ENCODE measurements at places on chromosomes 4 and X.

GRCh38 chr4:86560447-86560846 lies 33.7 kb upstream of the PTPN13 start:
- no peak for DNase-seq

DNA sequence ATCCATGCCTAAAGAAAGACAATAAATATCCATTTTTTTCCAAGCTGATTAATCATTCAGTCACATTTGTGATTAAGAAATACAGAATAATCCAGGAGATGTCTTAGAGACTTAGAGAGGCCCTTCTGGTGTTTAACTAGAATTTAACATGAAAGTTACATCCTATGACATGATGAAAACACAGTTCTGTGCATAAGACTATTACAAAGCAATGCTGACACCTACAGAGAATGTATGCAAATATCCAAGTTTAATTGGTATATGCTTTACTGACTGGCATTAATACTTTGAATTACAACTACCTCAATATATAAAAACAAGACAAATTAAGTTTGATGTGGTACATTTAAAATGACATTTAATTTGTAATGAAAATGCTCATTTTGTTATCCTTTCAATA lies 17.8 kb upstream of the TLL1 start:
- no peak for DNase-seq

DNA sequence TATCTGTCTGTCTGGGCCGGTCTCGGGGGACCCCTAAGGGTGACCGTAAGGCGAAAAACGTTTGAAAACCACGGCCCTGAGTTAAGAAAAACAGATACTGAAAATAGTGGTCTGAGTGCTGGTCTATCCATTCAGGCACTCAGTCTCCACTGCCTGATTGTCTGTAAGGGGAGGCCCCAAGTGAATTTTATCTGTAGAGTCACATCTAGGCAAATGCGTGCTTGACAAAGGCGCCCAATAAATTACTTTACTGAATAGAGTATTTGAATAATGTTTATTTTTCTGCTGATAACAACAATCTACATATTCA lies 465 bp downstream of the HNRNPH2 start:
- DNase-seq, result no peak

DNA sequence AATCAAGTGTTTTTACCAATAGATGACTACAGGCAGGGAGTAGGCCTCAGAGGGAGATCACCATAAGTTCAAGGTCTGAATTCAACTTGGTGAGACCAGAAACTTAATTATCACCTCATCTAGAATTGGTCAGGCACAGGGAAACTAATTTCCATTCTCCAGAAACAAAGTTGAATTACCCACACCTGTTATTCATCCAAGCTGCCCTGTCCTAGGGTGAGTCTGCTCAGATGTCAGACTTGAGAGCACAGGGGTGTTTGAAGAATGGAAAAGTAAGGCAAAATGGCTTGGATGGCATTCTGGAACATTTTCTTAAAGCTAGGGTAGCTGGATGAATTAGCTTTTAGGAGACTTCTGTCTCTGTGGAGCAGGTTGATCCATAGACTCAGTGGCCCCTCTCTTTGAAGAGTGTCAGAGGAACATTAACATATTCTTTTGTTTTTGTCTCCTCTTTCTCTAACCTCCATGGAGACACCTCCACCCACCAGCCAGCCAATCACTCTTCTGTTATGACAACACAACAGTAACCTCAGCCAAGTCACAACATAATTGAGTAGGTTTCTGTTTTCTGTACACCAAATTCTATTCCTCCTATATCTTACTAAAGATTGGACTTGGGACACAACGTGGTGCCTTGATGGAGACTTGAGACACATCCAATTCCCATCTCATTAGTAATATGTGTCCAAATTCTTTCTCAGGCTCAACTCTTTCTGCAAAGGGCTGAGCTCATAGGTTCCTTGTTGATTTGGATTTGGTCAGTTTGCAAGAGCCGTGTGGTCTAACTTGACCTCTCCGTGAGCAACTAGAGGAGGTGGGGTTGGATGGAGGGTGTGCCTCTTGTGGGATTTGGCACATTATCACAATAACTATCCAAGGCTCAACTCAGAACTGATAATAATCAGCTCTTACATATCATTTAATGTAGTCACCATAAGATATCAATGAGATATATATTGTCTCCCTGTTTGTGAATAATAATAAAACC lies 45.1 kb downstream of the VSIG4 start:
- no peak for DNase-seq

DNA sequence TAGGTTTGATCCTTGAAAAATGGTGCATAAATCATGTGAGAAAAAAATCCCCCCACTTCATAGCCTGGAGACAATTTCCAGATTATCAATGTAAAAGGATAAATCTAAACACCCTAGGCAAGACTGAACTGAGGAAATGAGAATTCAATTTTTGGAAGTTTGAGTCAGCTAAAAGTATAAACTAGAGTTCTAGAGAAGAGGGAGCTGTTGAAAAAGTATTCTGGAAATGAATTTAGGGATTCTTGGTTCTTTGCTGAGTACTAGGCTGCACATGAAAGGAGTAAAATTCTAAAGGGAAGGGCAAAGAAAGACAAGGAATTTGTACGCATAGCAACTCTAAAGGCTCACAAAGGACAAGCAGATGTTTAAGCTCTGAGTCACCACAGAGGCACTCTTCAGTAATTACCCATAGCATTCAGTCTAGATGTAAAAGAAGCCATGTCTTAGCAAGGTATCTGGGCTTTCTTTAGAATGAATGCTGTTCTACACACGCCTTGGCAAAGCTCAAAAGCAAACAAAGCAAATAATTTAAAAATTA lies 896.5 kb downstream of the PDHA2 start:
- DNase-seq, result no peak

DNA sequence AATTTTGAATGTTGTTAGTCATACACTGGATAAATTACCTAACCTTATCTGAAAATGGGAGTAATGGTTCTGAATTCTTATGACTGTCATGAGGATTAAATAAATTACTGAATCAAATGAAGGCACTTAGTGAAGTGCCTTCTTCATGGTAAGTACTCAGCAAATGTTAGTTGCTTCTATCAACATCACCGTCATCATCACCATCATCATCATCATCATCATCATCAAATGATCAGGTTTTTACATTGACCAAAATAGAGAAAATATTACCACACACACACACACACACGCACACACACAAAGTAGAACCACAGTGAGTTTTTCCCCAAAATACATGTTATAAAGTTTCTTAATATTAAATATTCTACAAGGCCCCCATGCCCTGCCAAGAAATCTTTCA lies 368.3 kb upstream of the FGF13 start:
- no peak for DNase-seq

DNA sequence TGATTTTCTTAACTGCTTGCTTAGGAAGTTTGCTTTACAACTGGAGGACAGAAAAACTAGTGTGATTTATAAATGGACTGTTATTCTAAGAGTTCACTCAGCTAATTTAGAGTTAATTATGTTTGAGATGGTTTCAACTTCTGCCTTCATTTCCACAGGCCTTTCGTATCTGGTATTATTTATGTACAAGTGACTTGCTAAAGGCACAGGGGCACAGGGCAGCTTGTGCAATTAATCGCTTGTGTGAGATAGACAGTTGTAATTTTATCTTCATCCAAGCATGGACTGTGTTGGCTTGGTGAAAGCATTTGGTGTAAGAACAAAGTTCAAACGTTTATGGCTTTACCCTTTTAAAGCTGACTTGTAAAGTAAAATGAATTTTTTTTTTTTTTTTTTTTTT lies 38.3 kb downstream of the GPAT3 start:
- no peak for DNase-seq

GRCh38 chr4:6938237-6938636 lies 28.6 kb downstream of the TBC1D14 start:
- DNase-seq, result no peak

DNA sequence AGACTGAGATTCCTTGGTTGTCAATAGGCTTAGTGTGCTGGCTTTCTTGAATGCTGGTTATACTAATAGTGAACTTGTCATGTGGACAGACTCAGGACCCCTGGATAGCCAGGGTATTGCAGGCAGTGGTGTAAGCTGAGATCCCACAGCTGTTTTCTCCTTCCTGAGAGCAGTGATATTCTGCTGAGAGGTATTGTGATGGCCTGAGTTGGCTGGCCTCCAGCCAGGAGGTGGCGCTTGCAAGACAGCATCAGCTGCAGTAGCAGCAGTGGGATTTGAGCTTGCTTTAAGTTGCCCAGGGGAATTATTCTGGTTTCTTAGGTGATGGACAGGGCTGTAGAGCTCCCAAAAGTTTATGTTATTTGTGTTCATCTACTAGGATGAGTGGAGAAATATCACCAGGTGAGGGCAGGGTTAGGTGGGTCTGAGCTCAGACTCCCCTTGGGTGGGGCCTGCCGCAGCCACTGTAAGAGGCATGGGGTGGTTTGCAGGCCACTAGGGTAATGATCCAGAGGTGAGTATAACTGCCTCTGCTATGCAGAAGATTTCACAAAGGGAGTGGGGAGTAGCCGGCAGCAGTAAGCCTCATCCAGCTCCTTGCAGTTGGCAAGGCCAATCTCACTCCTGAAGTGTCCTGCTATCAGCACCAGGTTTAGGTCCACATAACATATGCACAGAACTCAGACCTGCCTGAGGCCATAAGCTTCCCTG lies 66.2 kb downstream of the IL15 start:
- DNase-seq, result no peak

Measured in chondrocyte (in vitro differentiated cells).